ENCODE measurements at places on chromosomes 2 and 18.

DNA sequence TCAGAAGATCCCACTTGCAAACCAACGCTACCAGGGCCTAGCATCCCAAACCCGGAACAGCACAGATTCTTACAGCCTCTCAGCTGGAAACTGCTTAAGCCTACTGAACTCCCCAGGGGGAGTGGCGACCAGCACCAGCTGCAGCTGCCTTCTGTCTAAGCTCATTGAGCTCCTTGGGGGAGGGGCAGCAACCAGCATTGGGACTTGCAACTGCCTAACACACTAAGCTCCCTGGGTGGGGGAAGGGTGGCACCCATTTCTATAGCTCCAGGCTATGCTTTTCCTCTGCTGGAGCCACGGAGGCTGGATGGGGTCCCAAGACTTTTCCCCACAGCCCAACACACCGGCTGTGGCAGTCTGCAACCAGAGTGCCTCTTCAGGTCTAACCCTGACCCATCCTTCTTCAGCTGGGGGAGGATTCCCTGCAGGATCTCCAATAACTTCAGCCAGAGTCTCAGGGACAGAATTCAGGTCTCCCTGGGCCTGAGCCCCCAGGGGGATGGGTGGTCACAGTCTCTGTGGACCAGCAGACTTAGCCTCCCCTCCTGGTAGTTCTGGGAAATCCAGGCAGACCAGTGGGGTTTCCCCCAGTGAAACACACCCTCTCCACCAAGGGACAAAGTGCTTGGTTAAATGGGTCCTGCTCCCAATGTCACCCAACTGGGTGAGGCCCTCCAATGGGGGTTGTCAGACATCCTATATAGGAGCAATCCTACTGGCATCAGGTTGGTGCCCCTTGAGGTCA, 45.9 kb upstream of the ITGA4 start:
- DNase-seq = peak; percentile 99

DNA sequence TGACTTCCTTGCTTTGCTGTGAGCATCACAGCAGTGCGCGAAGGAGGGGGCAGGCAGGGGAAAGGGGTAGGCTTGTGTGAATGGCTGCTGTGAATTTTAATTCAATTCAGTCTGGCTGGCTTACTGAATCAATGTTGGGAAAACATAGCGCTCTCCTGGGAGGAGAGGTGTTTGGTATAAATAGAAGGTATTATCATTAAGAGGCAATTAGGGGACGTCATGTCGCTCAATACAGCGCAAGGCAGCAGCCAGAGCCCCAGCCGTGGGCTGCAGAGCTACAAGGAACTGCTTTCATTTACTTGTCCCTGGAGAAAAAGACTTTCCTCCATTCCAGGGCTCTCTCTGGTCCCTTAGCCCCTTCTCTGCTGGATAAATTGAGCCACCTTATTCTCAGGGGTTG, 181.4 kb upstream of the MSH6 start:
- DNase-seq = no peak

DNA sequence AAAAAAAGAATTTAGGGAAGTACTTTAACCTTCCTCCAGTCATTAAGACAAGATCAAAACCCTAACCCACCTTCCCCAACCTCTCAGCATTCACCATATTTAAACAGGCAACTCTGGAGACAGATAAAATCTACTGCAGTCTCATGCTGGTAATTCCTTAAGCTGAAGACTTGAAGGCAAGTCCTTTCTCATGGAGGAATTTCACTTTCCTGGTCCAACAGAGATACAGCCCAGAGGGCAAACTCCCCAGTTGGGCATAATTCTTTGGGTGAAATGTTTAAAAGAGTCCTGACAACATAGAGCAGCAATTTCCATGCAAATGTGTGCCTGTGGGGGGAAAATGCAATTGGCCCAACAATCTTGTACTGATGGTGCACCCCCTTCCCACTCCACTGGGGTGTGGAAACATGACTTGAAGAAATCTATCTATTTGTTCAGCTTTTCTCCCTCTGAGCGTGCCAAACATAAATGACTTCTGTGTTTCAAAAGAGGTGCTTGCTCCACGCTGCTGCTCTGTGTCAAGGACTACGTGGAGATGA, 131.8 kb upstream of the HNRNPA3 start:
- no peak for DNase-seq

- no peak for DNase-seq
Observed at GRCh38 chr18:11343096-11343495, 193.7 kb upstream of the PIEZO2 start.

DNA sequence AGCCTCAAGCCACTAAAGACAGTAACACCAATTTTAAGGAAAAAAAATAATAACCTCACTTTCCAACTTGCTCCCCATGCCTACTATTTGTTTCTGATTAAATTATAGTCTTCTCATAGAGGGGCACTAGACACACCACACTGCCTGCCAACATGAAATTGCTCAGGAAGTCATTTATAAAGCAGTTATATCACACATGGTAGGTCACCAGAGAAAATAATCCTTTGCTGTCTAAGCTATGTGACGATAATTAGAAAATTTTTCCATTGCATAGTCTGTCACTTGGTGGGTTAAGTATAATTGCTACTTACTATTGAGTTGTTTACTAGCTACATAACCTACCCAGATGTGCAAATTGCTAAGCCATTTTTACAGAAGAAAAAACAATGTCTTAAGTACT, 85.2 kb downstream of the INO80D start:
- no peak for DNase-seq

DNA sequence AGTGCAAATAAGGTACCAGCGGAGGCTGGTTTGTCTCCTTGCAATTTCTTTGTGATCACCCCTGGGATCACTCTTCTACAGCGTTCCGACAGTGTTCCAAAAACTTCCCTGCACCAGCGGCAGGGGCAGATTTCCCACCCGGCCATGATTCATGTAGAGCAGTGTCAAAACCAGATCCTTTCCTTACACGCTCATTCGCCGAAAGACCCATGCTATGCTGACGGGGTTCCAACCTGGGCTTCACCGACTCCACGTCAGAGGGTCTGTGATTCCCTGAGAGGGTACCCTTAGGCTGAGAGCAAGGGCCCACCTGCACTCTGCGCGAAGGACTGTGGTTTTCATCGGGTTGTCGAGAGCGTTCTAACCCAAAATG, 423 bp upstream of the TTC27 start:
- DNase-seq = no peak

DNA sequence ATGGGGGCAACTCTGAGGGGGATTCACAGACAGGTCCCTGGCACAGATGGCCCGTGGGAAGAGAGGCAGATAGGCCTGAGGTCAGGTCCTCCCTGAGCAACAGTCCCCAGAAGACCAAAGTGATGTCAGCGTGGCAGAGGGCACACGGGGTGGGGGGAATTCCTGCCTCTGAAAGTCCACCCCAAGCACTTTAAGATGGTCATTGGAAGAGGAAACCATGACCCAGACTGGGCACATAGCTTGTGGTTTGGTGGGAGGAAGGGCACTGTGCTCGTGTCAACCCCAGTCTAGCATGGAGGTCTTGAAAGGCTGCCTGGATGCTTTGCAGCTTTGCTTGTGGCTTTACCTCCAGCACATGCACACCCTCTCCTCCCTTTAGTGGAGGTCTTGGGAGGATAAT, 38.0 kb upstream of the SIX2 start:
- DNase-seq = no peak

DNA sequence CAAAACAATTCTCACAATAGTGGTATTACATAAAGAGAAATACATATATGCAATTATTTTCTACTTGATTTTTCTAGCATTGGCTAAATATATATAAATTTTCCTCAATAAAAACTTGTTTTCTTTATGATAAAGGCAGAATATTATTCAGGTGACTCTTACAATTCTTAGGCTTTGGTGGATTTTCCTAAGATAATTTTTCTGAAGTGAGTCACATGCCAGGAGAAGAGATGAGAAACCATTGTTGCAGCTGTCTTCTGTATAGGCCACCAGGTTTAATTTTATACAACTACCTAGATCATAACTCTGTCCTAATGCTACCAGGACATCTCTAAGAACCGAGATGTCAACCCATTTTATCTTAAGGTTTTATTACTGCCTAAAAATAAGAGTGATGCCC, 552.4 kb upstream of the CDH2 start:
- no peak for DNase-seq

DNA sequence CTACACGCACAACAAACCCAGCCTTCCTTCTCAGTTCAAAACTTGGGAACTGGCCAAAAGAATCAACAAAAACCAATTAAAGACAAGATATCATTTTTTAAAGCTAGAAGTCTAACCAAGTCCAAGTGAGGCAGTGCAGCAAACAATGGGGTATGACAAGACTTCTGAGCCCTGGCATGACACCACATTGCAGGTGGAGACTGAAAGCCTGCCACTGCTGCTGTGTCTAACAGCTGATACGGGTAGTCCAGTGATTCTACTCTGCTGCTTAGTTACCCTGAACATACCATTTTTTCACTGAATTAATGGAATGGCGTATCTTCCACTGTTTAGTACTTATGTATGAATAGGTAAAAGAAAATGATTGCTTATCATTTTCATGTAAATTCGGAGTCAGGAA, 47.4 kb upstream of the KIDINS220 start:
- DNase-seq = no peak

- no peak for DNase-seq
Observed at GRCh38 chr2:239884875-239885274, 140.3 kb downstream of the NDUFA10 start.

- no peak for DNase-seq
Observed at GRCh38 chr18:75285876-75286275, 75.3 kb downstream of the TSHZ1 start.

- DNase-seq = no peak
Observed at GRCh38 chr2:209138079-209138478, 285.8 kb upstream of the MAP2 start.

DNA sequence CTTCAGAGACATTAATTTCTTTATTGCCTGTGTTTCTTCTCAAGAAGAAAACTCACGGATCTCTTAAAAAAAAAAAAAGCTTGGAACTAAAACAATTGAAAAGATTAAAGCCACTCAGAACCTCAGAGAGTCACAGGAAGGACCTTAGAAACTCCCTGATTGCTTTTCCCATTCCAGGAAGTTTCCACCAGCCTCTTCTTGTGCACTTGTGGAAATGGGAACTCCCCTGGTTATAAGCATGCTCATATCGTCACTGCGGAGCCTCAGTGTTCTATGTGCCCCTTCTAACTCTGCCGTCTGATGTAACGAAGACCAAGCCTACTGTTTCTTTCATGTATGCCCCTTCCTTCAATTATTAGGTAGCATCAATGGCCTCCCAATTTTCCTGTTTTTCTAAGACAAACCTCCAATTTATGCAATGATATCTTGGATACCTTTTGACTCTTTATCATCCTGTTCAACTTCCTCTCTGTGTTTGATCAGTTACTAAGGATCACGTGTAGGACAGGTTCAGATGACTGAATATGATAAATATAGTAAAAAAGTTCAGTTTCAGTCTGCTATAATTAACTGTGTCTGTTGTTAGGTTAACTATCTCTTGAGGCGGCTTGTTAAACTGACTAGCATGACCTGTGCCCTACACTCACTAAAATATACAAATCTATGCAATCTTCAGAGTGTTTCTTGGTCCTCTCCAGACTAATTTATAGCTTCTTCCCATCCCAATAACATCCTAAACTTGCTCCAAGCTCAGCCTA, 593.7 kb upstream of the CHAC2 start:
- no peak for DNase-seq

- no peak for DNase-seq
Observed at GRCh38 chr18:36454245-36454644, 156.7 kb downstream of the FHOD3 start.

- DNase-seq = no peak
Observed at GRCh38 chr2:229511524-229511923, 202.8 kb downstream of the DNER start.

DNA sequence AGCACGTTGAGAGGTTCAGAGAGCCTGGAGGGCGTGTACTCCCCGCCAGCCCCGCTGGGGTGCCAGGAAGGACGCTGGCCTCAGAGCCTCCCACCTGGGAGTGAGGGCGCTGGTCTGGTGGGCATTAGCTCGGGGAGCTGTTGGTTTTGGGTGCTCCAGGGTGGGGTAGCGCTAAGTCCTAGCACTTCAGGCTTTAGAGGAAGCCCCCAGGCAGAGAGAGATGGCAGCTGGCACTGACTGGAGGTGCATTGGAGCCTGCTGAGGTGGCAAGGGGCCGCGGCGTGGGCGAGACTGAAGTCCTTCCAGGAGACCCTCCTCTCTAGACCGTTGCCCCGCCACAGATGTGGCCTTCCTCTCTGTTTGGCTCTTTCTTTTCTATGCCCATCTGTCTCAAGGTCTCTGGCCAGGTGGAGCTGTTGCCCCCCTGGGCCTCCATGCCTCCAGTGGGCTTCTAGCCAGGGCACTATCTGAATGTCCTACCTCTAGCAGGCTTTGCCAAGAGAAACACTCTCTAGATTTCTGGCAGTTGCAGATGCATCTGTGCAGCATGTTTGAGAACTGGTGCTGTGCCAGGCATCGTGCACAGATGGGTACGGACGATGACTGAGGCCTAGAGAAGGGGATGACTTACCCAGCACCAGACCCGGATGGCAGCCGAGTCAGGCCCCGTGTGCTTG, 6.6 kb downstream of the CAPN10 start:
- DNase-seq = no peak

DNA sequence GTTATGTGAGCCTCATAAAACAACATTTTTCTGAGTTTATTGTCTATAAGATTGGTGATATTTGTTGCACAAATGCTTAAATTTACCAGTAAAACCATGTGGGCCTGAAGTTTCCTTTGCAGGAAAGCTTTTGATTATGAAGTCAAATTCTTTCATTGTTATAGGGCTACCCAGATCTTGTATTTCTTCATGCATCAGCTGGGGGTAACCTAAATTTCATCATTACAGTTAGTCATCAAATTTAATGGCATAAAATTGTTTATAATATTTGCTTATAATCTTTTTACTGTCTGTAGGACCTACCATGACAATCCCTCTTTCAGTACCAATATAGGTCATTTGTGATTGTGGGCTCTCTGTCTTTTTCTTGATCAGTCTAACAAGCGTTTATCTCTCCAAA, 47.8 kb downstream of the SMAD2 start:
- DNase-seq = no peak

- DNase-seq = no peak
Observed at GRCh38 chr18:8749492-8749891, 44.1 kb downstream of the MTCL1 start.

GRCh38 chr2:13052547-13052946, 335.8 kb downstream of the TRIB2 start:
- DNase-seq = no peak

DNA sequence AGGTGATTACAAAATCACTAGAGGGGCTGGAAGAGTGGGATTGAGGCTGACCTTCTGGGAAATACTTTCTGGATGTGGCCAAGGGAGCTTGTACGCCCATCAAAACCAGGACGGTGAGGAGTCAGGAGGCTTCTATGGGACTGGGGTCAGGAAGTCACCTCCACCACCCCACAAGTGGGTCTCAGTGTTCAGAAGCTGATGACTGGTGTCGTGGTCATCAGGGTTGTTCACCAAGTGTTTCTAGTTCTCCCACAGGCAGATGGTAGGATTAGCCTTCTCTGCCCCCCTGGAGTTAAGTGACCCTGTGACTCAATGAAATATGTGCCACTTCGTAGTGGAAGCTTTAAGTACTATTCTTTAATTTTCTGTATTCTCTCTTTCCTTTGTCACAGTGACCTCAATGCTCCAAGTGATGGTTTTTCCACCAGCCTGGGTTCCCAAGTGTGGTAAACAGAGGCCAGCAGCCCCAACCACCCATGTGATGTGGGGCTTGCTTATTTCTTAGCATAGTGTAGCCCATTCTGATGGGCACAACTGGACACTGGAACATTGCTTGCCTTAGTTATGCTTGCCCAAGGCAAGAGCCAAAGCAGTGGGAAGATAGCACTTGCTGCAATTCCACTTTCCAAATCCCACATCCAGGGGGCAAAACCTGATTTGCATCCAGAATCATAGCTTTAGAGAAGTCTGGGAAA, 258.8 kb downstream of the CYP26B1 start:
- peak; percentile 36 for DNase-seq

GRCh38 chr2:228224410-228224809, 42.9 kb upstream of the SPHKAP start:
- no peak for DNase-seq

- DNase-seq = peak; percentile 61
Observed at GRCh38 chr18:62781893-62782292, 66.6 kb downstream of the PHLPP1 start.
